MV-4-11 (cell line): ENCODE measurements at places on chromosomes 4 and X.
A peak's percentile ranks its signal among the peaks of the same experiment; 100 is the strongest.

DNA sequence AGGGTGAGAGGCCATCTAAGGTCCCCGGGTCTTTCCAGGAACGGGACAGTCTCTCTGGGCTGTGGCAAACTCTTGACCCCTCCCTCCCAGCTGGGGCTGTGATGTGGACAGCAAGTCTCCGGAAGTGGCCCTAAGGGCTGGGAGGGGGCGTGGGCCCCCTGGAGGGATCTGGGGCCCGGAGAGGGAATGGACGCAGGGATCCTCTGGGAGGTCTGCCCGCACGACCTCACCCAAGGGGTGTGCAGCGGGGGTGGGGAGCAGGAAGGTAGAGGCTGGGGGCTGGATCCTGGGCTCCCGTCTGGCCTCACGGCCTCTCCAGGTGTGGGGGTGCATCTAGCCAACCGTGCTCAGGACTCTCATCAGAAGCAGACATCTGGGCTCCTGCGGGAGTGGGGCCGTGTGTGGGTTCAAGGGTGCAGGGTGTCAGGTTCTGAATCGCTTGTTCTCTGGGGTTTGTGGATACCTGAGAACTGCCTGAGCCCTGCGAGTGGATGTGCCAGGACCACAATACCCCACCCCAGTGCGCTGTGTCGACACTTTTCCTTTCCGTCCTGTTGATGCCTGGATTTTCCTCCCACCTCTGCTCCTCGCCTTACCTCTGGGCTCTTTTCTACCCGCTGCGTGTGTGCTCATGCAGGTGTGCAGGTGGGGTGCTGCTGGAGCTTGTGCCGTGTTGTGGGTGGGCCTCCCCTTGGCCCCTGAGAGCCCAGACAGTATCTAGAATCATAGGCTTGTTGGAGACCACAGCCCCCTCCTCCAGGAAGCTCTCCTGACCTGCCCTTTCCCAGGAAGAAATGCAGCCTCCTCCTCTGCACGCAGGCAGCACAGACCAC is 915 bp downstream of the CPZ start:
- no peak for DNase-seq

- no peak for DNase-seq
These were observed 79.8 kb downstream of the HCCS start for GRCh38 chrX:11190745-11191510.

GRCh38 chr4:25913056-25913850 is 767 bp upstream of the SMIM20 start:
- peak; percentile 34 for DNase-seq

DNA sequence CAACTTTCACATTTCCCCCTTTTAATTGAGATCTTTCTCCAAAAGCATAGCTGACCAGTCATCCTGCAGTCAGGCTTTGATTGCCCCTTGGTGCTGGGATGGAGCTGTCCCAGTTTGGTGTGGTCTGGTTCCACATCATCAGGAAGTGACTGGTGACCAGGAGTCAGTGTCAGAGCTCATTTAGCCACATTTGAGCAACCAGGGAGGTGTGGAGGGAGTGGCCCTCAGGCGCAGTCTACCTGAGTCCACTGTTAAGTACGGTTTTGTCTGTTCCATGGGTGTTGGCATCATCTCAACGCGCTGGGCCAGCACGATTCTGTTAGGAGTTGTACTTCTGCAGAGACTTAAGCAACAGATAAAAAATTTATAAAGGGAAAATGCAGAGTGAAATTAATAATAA is 52.6 kb downstream of the RGS12 start:
- no peak for DNase-seq

- DNase-seq = peak; percentile 91
These were observed 75.0 kb downstream of the MGST2 start for GRCh38 chr4:139740531-139741041.

DNA sequence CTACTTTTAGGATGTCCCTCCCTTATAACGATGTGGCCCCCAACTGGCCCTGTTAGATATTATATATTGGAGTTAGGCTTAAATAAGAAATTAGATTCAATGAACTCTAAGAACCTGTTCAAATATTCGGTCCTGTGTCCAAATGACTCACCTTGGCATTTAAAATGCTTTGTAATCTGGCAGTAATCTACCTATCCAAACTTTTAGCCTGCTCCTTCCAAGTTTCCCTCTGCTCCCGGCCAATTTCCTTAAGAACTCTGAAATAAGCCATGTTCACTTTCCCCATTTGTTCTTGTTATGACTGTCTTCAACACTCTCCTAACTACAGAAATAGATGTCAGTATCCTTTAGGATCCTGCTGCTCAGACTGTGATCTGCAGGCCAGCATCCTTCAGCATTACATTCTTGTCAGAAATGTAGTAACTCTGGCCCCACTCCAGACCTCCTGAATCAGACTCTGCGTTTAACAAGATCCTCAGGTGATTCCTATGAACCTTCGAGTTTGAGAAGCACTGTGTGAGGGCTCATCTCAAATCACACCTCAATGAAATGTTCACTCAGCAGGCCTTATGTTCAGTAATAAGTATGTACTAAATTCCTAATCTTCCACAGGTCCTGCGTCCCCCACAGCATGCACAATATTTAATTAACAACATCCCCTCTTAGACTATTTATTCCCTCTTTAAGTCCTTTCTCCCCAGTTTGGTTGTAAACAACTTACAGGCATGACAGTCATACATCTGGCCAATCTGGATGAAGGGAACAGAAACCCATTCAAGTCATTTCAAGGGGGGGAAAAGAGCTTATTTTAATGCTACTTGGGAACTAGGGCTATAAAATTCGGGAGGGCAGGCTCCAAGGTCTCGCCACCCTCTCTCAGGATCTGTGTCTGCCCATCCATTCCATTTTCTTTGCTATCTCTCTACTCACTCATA is 3.0 kb downstream of the ATP8A1 start:
- DNase-seq = no peak

GRCh38 chrX:119252716-119253115 is 16.6 kb downstream of the PGRMC1 start:
- no peak for DNase-seq

DNA sequence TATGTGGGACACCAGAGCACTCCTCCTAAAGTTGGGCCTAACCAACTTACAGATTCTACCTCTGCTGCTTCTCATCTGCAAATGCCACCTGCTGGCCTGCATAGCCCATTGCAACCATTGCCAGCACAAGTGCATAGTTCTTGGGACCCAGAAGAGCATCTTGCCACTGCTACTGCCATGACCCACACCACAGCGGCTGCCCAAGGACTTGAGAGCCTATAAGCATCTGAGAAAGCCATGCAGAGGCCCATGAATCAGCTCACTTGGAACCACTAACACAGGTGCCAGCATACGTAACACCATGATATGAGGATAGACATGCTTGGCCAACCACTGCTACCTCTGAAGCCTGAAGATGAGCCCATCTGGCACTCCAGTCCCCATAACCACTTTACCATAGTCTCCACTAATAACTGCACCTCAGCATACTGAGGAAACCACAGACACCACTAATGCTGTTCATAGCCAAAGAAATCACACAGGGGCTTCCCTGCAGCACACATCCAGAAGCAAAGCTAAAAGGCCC is 258.1 kb upstream of the AGTR2 start:
- DNase-seq = no peak

DNA sequence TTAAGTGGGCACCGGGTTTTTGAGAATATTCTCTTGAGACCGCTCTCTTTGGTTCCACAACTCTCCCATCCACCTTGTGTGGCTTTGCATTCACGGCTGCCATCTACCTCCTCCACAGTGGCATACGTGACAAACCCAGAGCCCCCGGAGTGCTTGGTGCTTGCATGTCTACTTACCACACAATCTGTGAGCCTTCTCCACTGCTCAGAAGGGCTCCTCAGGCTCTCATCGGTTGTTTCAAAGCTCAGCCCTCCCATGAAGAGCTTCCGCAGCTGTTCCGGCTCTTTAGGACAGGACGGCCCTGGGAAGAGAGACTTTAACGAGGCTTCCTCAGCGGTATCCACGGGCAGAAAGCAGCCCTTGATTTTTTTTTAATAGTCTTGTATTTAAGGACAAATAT is 167.6 kb upstream of the ANK2 start:
- DNase-seq = no peak

GRCh38 chrX:7163146-7163677 is 15.3 kb upstream of the PUDP start:
- DNase-seq = no peak

DNA sequence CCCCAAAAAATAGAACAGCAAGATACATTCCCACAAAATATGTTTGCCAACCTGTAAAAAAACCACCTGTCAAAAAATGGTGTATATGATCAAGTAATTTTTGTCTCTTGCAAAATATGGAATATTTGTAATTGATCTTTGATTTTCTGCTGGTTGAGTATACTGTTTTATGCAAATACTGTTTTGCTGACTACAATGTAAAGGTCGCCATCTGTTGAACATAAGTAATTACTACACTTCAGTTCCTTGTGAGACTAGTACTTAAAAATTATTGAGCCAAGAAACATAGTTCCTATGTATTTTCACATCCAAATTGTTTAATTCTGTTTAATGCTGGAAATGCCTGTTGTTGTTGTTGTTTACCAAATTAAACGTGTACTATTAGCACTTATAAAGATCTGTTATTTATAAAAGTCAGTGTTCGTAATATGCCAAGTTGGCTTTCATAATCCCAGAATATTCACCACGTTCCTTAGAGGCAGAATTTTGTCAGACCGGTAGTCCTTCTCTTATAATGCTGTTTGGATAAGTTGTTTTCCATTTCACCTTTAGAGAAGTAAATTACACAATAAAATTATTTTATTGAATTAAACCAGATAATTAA is 144.2 kb downstream of the PDLIM5 start:
- peak; percentile 40 for DNase-seq

DNA sequence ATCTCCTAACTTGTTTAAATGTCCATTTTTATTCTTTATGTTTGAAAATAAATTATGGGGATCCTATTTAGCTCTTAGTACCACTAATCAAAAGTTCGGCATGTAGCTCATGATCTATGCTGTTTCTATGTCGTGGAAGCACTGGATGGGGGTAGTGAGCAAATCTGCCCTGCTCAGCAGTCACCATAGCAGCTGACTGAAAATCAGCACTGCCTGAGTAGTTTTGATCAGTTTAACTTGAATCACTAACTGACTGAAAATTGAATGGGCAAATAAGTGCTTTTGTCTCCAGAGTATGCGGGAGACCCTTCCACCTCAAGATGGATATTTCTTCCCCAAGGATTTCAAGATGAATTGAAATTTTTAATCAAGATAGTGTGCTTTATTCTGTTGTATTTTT is 27.6 kb downstream of the NUDT6 start:
- DNase-seq = no peak

DNA sequence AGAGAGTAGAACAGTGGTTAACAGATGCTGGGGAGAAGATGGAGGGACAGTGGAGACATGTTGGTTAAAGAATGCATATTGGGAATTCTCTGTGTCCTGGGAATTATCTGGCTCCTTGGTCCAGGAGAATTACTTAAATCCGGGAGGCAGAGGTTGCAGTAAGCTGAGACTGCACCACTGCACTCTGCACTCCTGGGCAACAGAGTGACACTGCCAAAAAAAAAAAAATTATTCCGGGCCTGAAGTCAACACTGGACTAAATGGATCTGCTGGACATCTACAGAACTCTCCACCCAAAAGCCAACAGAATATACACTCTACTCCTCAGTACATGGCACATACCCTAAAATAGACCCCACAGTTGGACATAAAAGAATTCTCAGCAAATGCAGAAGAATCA is 400.0 kb upstream of the CXorf51B start:
- DNase-seq = no peak

DNA sequence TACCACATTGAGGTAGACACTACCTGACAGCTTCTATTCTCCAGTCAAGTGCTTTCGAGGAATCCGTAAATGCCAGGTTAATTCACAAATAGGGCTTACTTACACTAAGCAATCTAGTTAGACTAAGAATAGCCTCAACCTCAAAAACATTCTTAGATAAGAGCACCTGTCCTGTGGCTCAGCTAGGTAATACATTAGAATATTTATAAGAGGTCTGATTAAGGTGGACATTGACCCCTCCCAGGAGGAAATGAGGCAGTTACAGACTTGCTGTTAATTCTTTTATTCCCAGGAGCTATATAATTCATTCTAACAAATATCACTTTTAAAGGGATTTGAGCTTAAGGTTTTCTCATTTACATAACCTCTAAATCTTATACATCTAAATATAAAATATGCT is 758.1 kb downstream of the GRID2 start:
- DNase-seq = no peak

DNA sequence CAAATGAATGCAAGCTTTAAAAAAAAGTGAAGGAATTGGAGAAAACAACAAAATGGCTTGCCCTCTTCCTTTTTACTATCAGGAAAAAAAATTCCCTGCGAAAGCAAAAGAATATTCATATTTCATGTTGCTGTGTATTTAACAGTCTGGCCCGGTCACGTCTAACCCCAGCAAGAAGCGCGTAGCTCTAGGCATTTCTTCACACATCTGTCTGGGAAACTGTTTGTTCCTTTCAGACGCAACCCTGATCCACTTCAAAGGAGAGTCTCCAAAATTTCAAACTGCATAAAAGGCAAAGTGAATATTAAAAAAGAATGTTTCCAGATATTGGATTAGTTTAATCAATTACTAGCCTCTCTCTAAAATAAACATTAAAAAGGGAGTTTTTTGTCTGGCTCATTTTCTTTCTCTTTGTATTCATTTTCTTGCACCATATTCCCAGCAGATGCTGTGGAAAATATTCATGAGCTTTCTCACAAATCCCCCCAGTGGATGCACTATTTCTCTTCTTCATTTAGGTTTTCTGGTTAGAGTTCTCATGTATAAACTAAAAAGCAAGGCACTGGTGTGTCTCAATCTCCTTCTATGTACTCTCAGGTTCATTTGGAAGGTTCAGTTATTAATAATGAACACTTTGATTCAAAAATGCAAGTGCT is 145.3 kb downstream of the MID1 start:
- DNase-seq = no peak

DNA sequence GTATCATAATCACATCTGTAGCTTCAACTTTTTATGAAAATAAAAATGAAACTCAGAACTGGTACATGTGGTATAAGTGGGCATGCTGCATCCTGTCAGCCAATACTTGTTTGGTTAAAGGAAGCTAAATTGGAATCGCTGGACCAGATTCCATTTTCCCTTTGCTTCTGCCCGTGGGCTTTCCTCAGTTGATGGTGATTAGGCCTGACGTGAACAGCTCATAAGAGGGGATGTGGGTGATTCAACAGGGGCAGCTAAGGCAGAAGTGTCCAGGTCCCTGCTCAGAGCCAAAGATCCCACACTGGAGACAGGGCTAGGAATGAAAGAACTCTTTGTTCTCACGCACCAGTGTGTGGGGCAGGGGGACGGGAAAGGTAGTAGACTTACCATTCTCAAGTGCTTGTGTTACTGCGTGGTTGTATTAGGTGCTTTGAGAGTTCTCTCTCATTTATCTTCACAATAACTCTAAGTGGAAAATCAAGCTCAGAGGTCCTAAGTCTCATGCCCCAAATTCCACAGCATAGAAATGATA is 63.2 kb upstream of the GUCY1A1 start:
- DNase-seq = no peak

DNA sequence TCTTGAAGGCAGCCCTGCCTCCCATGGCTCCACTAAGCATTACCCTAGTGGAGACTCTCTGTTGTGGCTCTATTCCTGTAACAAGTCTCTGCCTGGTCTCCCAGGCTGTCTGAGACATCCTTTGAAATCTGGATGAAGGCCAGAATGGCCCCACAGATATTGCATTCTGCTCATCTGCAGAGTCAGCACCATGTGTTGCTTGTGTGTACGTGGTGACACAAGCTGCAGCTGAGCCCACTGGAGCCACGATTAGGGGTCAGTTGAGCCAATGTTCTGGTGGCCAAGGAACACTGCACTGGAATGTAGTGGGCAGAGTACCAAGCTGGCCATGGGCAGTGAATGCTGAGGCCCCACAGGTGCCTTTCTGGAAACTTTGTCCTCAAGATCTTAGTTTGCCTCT is 29.2 kb downstream of the GRID2 start:
- DNase-seq = no peak
